Kidney epithelial cell (primary cell): ENCODE measurements at places on chromosomes 5 and 9. TPM values are rescaled to one million over a fixed set of nuclear protein-coding genes. Genes with fewer than 3 reads are reported as not detected.

GRCh38 chr9:137626464-137626863 is 7.7 kb downstream of the EHMT1 start:
- DNase-seq = no peak

DNA sequence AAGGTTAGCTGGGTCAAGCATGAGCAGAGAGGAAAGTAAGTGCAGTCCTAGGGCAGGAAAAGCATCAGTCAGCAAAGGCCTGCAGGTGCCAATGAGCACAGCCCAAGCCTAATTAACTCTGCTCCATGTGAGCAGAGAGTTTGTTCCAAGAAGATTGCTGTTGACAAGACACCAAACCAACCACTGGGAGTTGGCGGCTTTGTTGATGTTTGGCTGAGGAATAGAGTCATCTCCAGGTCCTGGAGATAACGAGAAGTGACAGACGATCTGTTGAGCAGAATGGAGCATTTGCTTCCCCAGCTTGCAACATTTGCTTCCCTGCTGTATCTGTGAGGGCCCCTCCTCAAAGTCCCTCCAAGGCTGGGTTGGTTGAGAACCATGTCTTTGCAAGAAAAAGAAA is 68.2 kb downstream of the FAM114A2 start:
- no peak for DNase-seq

GRCh38 chr5:27392716-27393115 is 354.3 kb upstream of the CDH9 start:
- DNase-seq = no peak

GRCh38 chr9:93908591-93909241 is 46.4 kb downstream of the BARX1 start:
- no peak for DNase-seq

DNA sequence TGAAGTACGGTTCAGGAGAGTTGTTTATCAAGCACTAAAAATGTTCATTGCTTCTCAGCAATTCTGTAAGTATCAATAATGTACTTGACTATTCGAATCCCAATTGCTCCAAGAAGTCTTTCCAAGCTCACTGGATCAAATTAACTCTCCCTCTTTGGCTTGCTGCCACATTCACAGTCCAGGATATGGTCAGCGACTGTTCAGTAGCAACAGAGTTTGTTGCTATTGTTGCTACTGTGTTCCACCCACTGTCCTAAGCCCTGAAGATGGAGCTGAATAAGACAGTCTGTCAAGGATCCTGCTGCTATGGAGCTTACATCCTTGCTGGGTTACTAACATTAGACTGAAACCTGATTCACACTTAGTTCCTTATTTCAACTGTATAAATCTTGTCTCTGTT is 110.8 kb downstream of the FGF10 start:
- DNase-seq = no peak

DNA sequence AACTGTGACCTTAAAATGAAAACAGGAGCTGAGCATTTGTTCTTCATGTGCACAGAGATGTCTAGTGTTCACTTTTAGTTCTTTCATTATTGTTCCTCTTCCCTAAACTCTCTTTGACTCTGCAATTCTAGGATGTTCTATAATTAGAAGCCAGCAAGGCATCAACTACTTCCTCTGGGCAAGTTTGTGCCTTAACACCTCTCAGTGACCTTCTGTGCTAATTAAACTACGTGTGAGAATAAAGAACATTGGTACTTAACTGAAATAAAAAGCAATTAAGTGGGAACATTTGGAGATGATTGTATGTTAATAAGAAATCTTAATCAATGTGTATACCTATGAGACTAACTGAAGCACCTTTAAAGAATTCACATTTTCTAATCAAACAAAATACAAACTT is 242.8 kb downstream of the RASEF start:
- DNase-seq = no peak

GRCh38 chr9:120916991-120917880 is 9.4 kb downstream of the TRAF1 start:
- DNase-seq = no peak

DNA sequence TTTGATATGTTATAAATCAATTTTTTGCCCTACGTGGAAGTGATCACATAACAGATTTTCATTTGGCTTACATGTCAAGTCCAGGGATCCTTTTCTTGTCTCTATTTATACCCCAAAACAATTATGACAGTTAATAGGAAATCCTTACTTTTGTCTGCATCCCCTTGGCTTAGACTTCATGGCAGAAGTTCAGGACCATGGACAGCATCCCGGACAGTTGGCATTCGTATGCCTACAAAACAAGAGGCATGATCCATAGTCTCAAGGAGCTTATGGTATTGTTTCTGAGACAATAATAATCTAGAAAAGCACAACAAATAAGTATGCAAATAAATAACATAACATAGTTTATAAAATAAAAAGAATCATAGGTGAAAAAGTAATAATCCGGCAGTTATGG is 214.3 kb upstream of the GRIA1 start:
- no peak for DNase-seq

DNA sequence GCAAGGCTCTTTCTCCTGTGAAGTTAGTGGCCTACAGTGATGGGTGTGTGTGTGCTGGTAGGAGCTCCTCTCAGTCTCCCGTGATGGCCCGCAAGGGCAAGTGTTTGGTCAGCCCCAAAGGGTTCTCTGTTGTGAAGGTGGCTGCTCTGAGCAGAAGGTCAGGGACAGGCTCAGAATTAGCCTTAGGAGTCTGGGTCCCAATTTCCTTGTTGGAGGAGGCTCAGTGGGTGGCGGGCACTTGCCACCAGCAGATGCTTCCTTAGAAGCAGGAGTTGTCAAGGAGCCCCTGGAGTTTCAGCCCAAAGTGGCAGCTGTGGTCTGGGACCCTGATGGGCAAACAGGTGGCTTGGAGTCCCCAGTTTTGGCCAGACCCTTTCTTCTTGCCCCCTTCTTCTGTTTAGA is 154.4 kb downstream of the MACROH2A1 start:
- no peak for DNase-seq

DNA sequence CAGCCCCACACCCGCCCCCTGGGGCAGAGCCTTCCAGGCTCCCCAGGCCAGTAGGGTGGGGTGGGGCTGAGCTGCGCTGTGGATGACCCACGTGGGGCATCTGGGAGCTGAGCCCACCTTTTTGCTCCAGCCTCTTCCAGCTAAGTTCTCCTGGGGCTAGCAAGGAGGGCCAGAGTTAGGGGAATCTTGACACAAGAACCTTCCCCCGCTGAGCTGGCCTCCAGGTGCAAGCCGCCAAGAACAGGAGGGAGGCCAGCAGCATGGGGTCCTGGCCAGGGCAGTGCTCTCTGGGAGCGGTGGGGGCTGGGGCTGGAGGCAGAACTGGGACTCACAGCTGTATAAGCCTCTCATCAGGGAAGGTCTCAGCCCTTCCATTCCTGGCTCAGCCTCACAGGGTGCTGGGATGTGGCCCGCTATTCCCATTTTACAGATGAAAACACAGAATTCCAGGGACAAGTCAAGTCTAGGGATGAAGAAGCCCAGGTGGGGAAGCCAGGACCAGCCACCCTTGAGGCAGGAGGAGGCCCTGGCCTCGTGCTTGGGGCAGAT is 21.5 kb downstream of the SARDH start:
- DNase-seq = no peak

Gene CDH18
- 0.21 TPM in 1 of 2 replicates, not detected in the other for total RNA-seq
